ENCODE measurements at places on chromosomes 5 and 9.

DNA sequence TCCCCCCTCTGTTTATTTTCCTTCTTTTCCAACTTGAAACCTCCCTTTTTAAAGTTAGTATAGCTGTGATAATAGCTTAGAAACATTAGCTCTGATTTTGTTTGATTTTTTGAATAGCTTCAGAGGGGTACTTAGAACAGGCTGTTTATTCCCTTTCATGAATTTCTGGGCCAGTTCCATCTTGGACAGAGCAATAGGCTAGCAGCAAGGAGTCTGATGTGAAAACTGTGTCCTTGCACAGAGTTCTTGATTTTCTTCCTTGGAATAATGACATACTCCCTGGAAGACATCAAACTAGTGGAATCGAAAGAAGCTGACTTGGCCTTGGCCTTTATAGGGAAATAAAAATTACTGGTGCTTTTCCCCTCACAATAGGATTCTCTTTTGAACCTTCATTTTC lies 32.9 kb downstream of the NTRK2 start:
- DNase-seq: no peak

- no peak for DNase-seq
Observed at GRCh38 chr5:168460606-168461005, 25.7 kb upstream of the RARS1 start.

DNA sequence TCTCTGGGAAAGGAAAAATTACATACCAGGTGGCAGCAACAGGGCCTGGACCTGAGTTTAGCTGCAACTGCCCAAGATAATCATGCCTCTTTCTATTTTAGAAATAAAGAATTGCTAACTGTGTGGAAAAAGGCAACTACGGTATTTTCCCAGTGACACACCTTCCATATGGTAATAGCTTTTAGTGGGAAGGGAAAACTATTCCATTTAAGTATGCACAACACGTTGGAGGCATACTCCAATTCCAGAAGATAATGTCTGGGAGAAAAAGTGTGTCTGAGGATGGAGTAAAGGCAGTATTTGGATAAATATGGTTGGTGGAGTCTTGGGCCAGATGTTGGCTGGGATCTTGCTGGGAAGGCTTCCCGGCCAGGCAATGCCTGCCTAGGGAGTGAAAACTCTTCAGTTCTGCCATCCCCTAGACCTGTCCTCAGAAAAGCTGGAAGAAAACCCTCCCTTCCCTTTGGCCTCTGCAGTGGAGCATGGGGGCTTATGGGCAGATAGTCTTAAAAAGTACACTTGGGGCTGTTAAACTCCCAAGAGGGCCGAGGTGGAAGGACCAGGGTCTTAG lies 40.6 kb downstream of the SH3PXD2B start:
- DNase-seq: no peak

GRCh38 chr5:165928971-165929370 lies 2362.5 kb upstream of the WWC1 start:
- DNase-seq: no peak

DNA sequence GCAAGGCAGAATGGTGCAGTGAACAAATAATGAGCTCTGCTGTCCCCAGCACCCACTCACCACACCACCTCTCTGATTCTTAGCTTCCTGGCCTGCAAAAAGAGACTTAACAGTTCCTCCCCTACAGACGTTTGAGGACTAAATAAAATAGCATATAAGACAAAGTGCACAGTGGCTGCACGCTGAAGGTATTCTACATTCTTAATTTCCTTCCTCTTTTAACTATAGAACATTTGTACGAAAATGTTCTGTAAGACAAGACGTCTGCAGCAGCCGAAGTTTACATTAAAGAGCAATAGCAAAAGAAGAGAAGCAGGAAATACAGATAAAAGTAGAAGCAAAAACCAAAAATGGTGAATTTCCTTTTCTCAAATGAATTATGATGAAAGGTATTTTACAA lies 15.7 kb downstream of the FBN2 start:
- DNase-seq: no peak

GRCh38 chr9:71897577-71897976 lies 13.4 kb downstream of the ABHD17B start:
- DNase-seq: no peak

DNA sequence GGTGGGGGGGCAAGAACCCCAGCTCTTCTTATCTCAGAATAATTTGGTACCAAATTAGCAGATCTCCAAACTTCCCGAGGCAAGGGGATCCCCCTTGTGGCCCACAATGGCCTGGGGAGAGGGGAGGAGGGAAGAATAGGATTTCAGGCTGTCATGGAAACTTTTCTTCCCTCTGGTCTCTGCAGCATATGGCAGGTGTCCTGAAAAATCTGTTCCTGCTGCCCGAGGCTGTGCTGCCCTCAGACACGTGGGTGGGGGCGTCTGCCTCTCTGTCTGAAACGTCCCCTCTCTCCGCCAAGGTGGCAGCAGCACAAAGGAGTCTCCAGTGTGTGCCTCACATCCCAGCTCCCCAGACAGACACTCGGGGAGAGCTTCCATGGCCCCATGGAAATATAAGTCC lies 34.0 kb downstream of the CCNJL start:
- DNase-seq: no peak

DNA sequence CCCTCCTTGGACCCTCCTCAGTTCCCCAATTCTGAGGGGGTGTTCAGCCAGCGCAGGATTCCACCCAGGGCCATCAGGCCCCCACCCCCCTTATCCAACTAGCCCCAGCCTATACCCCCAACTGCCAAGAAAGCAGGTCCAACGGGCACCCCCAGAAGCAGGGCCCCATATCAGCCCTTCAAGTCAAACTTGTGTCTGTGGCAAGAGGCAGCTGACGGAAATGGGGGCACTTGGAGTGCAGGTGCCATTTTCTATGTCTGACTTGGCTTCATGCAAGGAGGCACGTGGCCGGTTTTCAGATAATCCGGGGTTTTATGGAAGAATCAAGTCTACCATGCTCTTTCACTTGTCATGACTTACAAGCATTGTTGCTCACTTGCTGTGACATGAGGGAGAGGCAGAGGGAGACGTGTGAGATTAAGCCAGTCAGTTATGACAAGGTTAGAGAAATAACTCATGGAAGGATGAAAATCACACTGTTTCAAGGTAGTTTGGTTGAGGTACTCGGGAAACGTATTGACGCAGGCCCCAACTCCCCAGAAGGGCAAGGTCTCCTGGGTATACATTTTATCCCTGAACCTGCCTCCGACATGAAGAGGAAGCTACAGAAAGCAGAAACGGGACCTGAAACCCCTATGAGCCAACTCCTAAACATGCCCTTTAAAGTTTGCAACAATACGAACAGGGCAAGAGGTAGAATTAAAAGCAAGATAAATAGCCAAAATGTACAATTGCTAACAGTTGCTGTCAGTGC lies 26.5 kb upstream of the CLPTM1L start:
- DNase-seq: no peak

DNA sequence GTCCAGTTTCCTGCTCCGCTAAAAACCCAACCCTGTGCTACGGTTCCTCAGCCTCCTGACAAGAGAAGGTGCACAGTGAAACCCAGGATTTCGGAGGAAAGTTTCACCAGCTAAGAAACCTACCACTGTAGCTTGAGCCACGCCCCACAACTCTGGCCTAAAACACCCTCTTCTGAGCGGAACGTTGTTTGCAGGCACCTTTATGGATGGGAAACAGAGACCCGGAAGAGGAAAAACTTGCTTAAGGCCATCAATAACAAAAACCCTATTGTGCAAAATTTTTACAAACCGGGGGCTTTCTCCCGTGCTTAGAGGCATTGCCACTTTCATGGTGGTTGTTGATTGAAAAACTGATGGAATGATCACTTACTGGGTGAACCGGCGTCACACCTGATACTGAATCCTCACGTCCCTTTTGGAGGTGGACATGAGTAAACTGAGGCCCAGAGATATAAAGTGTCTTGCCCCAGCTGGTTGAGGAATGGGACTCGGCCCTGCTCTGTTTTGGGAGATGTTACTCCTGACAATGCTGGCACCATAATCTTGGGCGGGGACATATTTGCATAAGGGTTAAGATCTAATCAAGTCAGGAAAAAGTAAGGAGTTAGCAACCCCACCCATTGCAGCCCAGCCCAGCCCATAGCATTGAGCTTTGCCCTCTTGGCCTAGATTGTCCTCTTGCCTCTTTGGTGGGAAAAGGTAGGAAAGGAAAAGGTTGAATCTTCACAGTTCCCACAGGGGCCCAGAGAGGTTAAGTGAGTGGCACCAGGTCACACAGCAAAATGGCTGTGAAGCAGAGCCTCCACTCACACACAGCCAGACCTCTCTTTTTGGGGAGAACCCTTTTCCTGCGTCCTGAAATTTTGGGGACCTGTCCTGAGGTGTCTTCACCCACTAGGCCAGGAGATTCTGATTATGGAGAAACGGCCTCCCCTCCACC lies 23.2 kb upstream of the PTGS1 start:
- no peak for DNase-seq

DNA sequence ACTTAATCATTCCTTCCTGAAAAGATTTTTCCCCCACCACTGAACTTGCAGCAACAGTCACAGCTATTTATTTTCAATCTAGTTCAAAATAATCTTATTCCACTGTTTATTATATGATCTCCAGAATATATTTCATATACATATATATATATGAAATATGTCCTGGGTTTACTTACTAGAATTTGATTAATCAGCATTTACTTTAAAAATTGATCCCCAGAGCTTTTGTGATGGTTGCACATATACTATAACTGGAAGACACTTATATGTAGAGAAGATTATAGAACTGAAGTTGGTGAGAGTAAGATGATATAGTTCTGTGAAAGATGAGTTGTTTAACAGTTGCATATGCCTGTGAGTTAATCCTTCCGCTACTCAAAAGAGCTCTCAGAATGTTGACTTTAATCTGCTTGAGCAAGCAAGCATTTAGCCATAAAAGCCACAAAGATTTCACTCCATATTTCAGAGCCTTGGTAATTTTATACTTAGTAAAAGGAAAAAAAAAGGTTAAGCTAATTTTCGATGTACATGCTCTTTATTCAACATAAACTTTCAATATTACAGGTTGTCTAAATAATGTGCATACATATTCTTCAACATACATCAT lies 399.3 kb upstream of the CDH9 start:
- no peak for DNase-seq

GRCh38 chr5:76714751-76715485 lies 1.0 kb upstream of the F2R start:
- peak; percentile 2 for DNase-seq

- DNase-seq: no peak
Observed at GRCh38 chr5:117379521-117379920, 804.9 kb upstream of the SEMA6A start.

DNA sequence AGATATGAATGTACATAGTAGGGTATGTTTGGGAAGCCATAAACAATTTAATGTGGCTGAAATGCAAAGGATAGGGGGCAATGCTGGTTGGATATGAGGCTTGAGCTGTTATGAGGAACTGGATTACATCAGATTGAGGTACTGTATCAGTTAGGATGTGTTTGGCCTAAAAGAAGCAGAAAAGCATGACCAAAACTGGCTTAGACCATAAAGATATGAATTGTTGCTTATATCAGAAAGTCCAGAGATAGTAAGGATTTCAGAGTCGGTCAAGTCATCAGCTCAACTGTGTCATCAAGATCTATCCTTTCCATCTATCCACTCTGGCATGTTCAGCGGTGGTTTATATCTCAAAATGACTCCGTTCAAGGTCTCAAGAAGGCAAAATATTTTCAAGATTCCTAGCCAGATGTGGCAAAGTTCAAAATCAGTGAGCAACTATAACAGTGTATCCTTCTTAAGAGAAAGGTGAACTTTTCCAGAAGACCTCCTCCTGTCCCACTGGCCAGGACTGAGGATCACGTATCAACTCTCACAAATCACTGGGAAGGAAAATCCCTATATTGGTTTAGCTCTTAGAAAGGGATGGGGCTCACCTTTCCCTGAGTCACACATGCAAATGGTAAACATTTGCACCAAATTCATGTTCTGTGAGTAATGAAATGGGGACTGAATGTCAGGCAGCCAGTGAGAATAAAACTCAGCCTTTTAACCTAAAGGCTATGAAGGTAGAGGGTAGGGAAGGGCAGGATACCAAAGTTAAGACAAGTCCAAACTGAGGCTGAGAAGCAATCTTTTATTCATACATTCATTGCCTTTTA lies 257.8 kb downstream of the TRIM32 start:
- DNase-seq: no peak

- no peak for DNase-seq
Observed at GRCh38 chr9:119289740-119290433, 79.3 kb downstream of the BRINP1 start.

DNA sequence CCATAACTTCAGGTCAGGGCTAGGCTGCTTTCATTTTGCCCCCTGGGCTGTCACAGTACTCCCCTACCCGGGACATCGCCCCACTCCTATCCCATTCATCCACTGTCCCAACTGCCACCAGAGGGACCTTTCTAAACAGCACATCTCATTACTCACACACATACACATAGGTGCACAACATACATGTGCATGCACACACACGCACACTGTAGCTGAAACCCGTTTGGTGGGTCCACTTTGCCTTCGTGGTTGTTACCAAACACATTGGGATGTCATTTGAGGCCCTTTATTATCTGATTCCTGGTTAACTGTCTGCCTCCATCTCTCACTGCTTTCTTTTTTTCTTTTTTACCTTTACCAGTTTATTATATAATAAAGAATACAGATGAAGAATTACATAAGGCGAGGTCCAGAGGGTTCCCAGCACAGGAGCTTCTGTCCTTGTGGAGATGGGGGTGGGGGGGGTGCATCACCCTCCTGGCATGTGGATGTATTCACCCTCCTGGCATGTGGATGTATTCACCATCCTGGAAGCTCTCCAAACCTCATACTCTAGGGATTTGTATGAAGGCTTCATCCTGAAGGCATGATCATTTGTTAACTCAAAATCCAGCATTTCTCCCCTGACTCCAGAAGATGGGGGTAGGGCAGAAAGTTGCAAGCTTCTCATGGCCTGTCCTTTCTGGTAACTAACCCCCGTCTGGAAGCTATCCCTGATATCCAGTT lies 186.0 kb downstream of the GOLPH3 start:
- no peak for DNase-seq

DNA sequence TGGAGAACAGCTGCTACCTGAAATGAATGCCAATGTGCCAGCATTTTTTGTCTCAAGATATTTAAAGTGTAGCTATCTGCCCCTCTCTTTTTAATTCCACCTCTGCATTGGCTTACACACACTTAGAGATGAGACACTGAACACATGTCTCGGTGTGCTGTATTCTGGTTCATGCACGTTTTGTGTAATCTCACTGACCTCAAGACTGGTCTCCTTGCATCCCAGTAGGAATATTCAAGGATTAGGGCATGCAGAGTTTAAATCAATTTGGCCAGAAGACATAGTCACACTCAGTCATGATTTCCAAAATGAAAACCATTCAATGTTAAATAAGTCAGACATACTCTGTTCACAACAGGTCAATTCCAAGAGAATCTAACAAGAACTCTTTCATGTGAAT lies 561.8 kb upstream of the TUSC1 start:
- no peak for DNase-seq
